HFFc6 (cell line): ENCODE measurements at places on chromosomes 2 and 18. TPM values are rescaled to one million over a fixed set of nuclear protein-coding genes. Genes with fewer than 3 reads are reported as not detected.

DNA sequence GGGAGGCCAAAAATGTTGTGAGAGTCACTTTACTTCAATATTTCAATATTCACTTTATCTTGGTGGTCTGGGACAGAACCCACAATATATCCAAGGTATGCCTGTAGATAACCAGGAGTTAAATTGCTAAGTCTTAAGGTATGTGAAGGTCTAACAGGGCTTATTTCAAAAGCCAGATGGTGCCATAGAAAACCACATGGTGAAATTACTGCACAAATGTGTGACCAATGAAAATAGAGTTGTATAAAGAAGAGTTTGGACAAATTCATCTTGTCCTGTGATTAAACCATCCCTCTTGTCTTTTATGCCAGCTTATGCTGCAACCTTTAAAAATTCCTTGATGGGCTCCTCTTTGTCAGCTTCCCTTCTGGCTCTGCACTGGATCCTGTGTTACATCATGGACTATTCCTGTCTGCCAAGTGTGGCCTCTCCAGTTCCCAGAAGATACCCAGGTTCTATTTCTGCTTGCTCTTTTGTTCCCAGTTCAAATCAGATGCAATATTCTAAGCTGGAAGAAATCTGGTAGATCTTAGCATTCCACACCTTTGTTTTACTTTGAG lies 46.8 kb downstream of the ANTXR1 start:
- DNase-seq, result no peak

DNA sequence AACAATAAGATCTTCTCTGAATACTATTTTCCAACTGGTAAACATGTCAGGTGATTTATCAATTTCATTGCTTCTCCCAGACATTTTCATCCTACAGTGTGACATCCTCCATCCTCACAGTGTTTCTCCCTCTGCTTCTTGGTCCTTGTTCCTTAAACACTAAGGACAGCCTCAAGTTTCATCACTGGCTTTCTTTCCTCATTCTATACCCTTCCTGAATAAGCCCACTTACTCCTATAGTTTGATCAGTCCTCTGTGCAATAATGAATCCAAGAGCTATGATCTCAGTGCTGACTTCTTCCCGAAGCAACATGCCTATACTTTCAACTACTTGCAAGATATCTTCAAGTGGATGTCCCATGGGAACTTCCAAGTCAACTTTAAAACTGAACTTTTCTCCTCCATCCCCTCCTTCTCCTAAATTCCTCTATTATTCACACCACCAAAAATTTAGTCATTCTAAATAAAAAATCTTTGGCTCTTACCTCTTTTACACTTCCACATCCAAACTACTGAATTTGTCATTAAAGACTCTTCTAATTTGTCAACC lies 87.6 kb downstream of the FAM228A start:
- no peak for DNase-seq

GRCh38 chr18:8375249-8375648 lies 234.0 kb upstream of the RAB12 start:
- no peak for DNase-seq

DNA sequence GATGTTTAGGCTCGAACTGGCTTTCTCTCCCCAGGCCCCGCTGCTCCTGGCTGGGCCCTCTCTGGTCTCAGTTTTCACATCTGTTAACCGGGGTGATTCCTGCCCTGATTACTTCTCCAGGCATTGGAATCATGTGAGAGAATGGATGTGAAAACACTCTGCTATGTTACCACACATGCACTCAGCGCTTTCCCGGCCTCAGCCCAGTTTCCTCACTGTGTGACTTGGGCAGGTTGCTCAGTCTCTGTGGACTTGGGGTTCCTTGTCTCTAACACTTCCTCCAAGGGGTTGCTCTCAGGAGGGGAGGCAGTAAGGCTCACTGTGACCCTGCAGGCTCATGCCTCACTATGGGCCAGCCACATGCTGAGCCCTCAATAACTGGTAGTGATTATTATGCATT lies 230.4 kb upstream of the HS6ST1 start:
- no peak for DNase-seq

Gene MAT2A
- 141 to 171 TPM (median 151 TPM) in 3 replicates for total RNA-seq

Gene NOSTRIN
- total RNA-seq, result not detected in 3 replicates

GRCh38 chr2:219688560-219689445 lies 61.4 kb downstream of the SLC4A3 start:
- DNase-seq, result peak; percentile 94

- peak; percentile 58 for DNase-seq
Measured at GRCh38 chr2:30272761-30273573, 41.6 kb downstream of the LBH start.

- DNase-seq, result no peak
Measured at GRCh38 chr18:75694292-75694691, 266.8 kb upstream of the SMIM21 start.

Gene FABP1
- total RNA-seq, result not detected in 3 replicates
